ENCODE measurements at places on chromosomes 4 and X.

DNA sequence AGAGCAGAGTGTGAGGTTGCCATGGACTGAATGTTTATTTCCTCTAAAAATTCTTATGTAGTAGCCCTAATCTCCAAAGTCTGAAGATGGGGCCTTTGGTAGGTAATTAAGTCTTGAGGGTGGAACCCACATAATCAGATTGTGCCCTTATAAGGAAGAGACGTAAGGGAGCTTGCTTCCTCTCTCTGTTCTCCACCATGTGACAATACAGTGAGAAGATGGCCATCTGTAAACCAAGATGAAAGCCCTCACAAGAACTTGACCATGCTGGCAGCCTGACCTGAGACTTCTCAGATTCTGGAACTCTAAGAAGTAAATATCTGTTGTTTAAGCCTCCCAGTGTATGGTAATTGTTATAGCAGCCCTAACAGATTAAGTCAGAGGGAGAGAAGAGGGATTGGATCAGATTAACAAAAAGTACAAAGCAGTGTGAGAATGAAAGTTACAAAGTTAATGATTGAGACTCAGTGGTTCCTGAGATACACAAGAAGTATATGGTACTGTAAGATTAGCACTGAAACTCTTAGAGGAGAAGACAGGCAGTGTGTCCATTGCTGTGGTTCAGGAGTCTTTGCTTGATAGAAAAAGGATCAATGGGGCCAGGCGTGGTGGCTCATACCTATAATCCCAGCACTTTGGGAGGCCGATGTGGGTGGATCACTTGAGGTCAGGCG, 82.5 kb upstream of the GC start:
- no peak for DNase-seq

DNA sequence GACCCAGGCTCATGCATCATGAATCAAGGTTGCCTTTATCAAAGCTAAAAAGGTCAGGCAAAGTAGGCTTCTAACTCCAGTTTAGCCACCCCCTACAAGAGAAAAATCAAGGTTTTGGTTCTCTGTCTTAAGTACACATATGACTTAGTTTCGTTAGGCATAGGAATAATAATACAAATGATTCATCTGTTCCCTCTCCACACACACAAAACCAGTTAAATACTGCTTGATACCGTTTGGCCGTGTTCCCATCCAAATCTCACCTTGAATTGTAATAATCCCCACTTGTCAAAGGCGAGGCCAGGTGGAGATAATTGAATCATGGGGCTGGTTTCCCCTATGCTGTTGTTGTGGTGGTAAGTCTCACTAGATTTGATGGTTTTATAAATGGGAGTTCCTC, 226.2 kb downstream of the HS6ST2 start:
- DNase-seq = no peak

GRCh38 chr4:173254646-173255045, 79.5 kb downstream of the HMGB2 start:
- DNase-seq = no peak

GRCh38 chr4:140256335-140256734, 102.4 kb upstream of the MAML3 start:
- no peak for DNase-seq

- DNase-seq = no peak
Observed at GRCh38 chrX:105837232-105837631, 14.9 kb downstream of the NRK start.

DNA sequence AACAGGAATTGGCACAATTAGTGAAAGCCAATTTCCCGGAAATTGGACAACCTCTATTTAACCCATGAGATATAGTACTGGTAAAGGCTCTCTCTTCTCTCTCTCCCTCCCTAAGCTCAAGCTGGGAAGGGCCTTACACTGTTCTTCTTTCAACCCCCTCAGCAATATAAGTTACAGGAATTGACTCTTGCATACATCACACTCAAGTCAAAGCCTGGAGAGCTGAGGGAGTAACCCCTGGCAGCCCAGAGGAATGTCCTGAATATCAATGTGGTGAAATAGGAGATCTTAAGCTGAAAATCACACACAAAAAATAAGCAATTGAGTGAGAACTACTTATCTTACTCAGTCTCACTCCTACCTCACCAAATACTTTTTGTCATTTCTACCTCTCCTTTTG, 186.9 kb upstream of the SPOCK3 start:
- DNase-seq = no peak

- no peak for DNase-seq
Observed at GRCh38 chrX:45843518-45843917, 642.8 kb upstream of the DIPK2B start.

- no peak for DNase-seq
Observed at GRCh38 chr4:26402458-26402857, 81.6 kb downstream of the RBPJ start.

DNA sequence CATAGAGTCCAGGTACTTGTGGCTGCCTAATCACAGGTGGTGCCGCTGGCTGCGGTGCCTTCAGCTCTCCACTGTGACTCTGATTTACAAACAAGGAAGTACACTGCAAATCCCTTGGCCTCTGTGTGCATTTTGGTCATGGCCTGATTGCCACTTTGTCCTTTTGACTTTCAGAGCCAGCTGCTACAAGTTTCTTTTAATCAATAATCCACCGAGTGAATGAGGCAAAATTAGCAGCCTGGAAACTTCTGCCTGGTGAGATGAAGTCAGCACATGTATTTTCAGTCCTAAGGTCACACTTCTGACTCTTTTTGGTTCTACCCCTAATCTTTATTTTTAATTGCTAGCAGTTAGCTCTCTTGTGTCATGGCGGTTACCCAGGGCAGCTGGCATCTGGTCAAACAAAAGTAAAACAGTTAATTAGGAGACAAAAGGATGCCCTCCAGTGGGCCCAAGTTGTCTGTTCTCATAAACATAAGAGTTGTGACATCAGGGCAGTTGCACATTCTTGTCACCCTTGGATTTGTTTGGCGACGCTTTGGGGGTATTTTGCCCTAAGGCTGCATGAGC, 62.3 kb upstream of the LNX1 start:
- DNase-seq = no peak

GRCh38 chrX:72080150-72080549, 51.6 kb downstream of the RTL5 start:
- no peak for DNase-seq

DNA sequence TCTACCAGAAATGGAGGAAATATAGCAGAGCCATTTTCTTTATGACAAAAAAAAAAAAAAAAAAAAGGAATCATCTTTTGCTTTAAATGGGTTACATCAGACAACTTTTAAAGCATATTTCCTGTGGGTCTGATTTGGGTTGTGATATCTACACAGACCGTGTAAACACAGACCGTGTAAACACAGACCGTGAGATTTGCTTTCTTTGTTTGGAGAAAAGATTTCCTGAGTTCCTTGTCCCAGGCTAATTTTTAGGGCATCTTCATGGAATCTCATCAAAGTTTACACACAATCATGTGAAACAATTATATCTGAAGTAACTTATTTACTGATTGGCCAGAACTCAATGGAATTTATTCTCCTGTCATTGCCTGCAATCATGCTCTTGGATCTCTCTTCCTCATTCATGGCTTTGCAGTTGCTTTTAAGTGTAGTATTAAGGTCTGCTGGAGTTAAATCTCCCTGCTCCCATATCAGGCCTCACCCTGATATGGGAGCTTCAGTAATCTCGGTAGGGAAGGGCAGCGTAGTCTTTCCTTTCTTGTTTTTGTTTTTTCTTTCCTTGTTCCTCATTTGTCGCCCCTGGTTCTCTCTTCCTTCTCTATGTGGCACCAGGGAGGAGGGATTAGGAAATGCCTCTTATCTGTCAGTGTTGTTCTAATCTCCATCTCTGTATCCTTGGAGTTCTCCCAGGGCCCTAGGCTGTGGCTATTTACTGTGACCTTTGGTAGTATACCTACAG, 248.6 kb upstream of the JADE1 start:
- DNase-seq = no peak

GRCh38 chr4:11765849-11766453, 337.3 kb upstream of the HS3ST1 start:
- DNase-seq = no peak

GRCh38 chr4:2732526-2732925, 23.6 kb downstream of the TNIP2 start:
- DNase-seq = no peak

- DNase-seq = no peak
Observed at GRCh38 chrX:118272242-118272641, 73.7 kb upstream of the WDR44 start.

GRCh38 chr4:173526724-173527102, 3.3 kb downstream of the HAND2 start:
- no peak for DNase-seq

DNA sequence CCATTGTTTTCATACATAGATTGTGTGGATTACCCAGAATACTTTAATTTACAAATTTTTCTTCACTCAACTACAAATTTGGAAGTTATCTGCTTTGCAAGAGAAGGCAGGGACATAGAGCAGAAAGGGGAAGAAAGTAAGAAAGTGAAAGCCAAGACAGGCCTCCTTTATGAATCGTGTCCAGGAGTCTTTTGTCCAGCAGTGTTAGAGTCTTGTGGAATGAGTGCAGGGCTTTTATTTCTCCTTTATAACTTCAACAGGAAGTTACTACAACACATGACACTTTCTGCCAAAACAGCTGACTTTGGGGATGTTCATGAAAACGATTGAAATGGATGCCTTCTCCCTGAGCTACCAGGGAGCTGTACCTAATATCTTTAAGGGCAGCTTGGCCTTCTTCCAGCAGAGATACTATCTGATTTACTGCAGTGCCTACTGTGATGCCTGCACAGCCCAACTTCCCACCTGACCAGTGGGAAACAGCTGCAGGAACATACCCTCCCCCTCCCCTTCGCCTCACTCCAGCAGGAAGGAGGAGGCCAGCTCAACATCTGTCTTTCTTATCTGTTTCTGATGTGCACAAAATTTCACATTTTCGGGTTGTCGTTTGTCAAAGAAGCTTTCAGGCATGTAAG, 557.7 kb upstream of the SLIT2 start:
- DNase-seq = no peak

DNA sequence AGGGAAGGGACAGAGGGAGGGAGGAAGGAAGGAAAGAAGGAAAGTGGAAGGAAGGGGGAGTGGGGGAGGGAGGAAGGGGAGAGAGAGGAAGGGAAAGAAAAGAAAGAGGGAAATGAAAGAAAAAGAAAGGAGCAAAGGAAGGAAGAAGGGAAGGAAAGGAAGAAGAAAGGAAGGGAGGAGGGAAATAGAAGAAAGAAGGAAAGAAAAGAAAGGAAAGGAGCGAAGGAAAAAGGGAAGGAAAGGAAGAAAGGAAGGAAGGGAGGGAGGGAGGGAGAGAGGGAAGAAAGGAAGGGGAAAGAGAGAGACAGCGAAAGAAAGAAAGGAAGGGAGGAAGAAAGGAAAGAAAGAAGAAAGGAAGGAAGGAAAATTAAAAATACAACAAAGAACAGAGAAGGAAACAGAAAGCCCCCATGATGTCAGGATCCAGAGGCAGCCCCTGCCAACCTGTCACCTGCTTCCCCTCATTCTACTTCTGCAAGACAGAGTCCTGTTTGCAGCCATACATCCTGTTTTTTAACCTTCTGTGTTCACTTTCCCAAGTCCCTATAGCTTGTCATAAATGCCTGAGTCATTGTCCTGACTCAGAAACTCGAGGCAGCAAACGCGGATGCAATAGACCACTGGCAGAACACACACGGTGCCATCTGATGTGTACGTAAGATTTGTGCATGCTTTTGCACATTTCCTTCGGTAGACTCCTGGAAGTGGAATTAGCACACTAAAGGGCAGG, 77.0 kb upstream of the C4orf50 start:
- no peak for DNase-seq

GRCh38 chrX:140916872-140917271, 85.5 kb upstream of the SPANXB1 start:
- DNase-seq = no peak

GRCh38 chr4:143186649-143187048, 1.9 kb downstream of the USP38 start:
- DNase-seq = no peak

DNA sequence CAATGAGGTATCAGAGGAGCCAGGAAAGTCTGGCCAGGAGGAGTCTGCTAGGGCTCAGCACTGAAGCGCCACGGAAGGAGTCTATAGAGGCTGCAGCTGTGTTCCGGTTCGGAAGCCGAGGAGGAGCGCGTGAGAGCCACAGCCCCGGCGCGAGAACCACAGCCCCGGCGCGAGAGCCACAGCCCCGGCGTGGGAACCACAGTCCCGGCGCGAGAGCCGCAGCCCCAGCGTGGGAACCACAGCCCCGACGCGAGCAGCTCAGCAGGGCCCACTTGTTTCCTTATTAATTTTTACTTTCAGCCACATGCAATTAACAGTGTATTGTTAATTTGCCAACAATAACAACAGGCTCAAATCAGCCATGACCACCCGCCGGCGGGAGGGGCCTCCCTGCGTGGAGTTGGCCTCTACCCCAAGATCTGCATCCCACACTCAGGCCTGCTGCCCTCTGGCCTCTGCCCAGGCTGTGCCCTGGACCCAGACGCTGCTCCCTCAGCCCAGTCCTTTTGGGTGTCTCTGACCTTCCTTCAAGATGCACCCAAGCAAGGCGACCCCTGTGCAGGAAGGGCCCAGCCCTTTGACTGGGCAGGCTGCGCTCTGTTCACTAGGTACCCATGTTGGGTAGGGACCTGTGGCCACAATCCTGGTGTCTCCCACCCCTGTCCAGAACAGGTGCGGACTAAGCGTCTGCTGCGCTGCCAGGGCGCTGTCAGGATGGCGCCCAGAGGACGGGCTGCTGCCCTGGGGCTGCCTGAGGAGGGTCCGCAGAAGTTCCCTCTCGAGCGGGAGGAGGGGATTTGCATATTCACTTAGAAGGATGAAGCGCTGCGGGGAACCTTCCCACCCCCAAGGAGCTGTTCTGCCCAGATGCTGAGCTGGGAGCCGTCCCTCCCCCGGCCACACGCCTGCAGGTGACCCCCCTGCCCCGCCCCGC, 113.8 kb downstream of the ADRA2C start:
- peak; percentile 1 for DNase-seq

- DNase-seq = no peak
Observed at GRCh38 chrX:148507418-148507817, 7.0 kb downstream of the AFF2 start.

- no peak for DNase-seq
Observed at GRCh38 chr4:54662901-54663585, 5.3 kb downstream of the KIT start.

DNA sequence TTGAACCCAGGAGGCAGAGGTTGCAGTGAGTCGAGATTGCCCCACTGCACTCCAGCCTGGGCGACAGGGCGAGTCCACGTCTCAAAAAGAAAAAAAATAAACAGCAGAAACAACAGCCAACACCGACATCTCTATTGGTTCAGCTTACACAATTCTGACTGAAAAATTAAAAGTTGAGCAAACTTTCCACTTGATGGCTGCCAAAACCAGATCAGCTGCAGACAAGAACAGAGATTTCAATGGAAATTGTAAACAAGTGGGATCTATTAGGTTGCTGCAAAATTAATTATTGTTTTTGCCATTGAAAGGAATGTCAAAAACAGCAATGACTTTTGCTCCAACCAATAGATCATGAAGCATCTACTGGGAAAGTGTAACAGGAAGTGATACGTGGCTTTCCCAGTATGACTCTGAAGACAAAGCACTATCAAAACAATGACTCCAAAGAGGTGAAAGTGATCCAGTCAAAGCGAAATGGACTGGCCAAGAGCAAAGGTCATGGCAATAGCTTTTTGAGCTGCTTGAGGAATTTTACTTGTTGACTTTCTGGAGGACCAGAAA, 26.3 kb downstream of the UPF3B start:
- DNase-seq = peak; percentile 25

Measured in stimulated activated CD4-positive, alpha-beta T cell treated with anti-CD3 and anti-CD28 coated beads, Interleukin-12 subunit alpha, Interleukin-12 subunit beta, amount 100 ng/mL, for 48 hours (primary cell).